CD4-positive, alpha-beta T cell treated with Interleukin-1 beta for 1 hour (primary cell): ENCODE measurements at places on chromosomes 7 and 10.

GRCh38 chr7:94251-94801 lies 98.0 kb upstream of the FAM20C start:
- no peak for DNase-seq

GRCh38 chr10:26448292-26448691 lies 10.2 kb downstream of the APBB1IP start:
- DNase-seq, result peak; percentile 49

DNA sequence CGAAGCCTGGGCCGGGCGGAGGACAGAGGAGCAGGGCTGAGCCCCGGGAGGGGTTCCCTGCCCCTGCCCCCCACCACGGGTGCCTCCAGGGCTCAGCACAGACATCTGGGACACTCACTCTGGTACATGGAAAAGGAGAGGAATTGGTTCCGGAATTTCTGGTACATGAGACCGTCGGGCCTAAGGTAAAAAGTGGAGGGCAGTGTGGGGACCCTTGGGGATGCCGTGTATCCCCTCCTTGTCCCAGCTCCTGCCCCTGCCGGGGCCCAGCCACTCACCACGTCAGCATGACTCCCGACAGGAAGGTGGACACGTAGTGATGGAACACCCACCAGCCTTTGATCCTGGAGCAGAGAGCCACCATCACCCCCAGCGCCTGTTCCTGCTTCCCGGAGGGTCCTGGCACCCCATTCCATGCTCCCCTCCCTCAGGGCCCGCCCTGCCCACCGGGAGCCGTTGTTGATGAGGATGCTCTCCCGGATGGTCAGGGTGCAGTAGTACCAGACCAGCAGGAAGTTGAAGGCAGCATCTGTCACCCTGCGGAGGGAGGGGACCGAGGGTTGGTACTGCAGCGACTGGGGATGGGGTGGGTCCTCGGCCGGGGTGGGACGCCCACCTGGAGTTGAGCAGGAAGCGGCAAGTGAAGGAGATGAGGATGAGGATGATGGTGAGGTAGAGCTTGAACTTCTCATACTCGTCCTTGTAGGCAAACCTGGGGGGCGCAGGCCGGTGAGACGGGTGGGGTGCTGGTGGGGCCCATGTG lies 6.4 kb downstream of the TMEM120A start:
- no peak for DNase-seq

- DNase-seq, result no peak
Measured at GRCh38 chr10:70811881-70812280, 3.9 kb upstream of the SGPL1 start.

- DNase-seq, result no peak
Measured at GRCh38 chr10:4352414-4352961, 473.5 kb upstream of the AKR1E2 start.

- no peak for DNase-seq
Measured at GRCh38 chr7:36982766-36983165, 258.5 kb upstream of the AOAH start.

- DNase-seq, result no peak
Measured at GRCh38 chr7:26549281-26549944, 257.8 kb downstream of the SNX10 start.

- no peak for DNase-seq
Measured at GRCh38 chr7:104963991-104964385, 50.0 kb upstream of the KMT2E start.

DNA sequence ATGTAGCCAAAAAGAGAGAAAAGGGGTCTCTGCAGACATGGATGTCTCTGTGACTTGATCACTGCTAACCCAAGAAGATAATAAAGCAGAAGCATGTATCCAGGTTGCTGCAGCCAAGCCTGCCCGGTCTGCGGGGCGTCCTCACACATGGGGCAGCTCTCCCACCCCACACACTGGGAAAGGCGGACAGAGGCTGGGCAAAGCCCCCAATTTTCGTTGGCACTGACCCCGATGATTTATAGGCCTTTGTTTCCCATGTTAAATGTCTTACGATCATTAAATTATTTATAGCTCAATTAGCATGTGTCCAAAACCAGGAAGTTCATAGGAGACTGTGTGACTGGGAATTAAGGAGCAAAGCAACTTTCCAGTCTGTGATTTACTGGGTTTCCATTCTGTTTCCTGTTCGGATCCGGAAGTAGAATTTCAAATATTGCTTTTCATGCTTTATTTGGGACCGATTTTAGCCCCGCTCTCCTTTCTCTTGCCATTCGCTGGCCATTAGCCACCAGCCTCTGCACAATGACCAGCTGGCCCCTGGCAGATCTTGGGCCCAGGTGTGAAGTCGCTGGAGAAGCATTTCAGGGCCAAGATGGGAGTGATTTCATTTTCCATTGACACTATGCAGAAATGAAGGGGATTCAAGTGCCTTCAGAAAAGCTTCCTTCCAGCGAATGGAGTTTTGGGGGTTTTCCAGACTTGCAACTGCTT lies 91.6 kb downstream of the EGFR start:
- no peak for DNase-seq

DNA sequence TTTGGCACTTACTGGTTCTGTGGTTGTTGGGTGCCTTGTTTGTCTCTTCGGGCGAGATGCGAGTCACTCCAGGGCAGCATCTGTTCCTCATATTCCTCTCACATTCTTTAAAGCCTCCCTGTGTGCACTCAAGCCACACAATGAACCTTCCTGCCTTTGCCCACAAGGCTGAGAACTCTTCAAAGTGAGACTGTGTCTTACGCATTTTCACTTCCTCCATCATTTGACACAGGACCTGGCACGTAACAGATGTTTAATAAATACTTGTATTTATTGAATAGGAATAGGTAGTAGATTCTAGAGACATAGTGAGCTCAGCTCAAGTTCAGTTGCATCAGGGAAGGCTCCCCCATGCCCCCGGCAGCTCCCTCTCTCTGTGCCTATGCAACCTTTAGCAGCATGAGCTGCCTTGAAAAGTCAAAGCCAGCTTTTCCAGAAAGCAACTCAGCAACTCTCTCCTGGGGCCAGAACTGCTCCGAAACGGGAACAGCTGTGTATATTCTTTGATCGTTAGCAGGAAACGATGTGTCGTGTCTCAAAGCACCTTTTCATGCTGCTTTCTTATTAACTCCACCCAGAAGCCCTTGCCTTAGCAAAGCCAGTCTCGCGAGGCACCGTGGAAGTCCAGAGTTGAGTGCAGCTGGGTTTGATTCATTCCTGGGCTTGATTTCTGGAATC lies 97.5 kb downstream of the PFKFB3 start:
- DNase-seq, result peak; percentile 54
